RPMI7951 (cell line): ENCODE measurements at places on chromosomes 6 and 20. TPM values are rescaled to one million over a fixed set of nuclear protein-coding genes. Genes with fewer than 3 reads are reported as not detected.
A peak's percentile ranks its signal among the peaks of the same experiment; 100 is the strongest.

BPIFB4 gene
- total RNA-seq, result not detected in 2 replicates

GRCh38 chr20:64064145-64064698 is 1.2 kb downstream of the TCEA2 start:
- peak; percentile 67 for DNase-seq

FAM110A gene
- total RNA-seq, result 10.3 and 12.6 TPM in 2 replicates

DNA sequence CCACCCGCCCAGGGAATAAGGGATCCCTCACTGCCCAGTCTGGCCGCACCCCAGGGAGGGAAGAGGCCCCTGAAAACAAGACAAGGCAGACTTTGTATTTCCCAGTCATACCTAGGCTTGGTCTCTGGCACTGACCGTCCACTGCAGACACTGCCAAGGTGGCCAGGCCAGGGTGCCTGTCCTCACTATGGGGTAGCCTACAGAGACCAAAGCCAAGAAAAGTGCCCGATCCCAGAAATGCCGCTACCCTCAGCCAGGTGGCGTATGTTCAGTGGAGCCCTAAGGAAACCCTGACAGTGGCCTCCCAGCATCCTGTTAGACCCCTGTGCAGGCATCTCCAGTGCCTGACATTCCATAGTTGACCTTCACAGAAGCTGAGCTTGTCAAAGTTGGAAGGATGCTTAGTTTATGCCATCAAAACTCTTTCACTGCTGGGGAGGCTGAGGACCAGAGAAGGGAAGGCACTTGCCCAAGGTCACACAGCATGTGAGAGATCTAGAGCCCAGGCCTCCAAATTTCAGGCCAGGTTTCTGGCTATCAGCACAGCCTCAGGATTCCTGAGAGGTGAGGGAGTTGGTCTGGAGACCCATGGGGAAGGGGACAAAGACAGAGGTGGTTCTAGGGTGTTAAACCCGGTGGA is 2.5 kb downstream of the SCRT2 start:
- DNase-seq, result no peak

DZANK1 gene
- total RNA-seq, result 2.1 and 3.2 TPM in 2 replicates

MROH8 gene
- total RNA-seq, result 0.10 and 1.3 TPM in 2 replicates

DNA sequence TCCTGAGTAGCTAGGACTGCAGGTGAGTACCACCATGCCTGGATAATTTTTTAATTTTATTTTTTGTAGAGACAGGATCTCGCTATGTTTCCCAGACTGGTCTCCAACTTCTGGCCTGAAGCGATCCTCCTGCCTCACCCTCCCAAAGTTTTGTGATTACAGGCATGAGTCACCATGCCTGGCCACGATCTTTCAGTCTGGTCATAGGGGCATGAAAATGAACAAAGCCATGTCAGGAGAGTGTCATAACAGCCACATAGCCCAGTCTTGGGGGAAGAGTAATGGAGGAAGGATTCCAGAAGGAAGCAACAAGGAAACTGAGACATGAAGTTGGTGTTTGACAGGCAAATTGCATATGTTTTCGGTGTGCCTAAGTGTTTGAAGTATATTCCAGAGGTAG is 17.0 kb upstream of the SNX3 start:
- peak; percentile 44 for DNase-seq

GRCh38 chr20:15265581-15266309 is 928.3 kb upstream of the FLRT3 start:
- DNase-seq, result no peak
